ENCODE measurements at places on chromosomes 12 and 14.
A peak's percentile ranks its signal among the peaks of the same experiment; 100 is the strongest.

DNA sequence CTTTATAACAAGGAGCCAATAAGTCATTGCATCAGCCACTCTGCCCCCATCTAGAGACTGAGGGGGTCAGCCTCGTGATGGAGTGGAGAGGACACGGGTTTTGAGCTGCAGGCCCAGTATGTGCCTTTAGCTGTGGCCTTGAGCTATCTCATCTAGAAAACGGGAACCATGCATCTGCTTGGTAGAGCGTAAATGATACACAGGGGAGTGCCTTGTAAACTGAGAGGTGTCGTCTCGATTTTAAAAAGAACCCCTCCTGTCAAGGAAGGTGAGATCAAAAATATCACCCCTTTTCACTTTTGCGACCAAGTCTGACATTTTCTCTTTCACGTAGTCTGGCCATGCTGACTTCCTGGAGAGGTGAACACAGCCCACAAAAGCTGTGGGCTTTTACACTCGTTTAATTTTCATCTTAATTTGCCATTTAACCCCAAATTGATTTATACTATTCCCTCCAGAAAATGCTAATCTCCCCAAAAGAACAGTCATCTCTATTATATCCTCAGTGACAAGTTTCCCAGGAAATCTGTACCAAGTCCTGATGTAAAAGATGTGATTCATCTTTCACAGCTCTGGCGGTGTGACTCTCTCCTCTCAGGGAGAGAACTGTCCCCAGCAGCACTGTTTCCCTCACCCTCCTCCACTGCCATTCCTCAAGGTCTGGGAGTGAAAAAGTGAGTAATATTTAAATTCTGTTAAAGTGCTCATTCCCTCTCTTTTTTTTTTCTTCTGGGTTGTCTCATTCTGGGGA lies 30.6 kb downstream of the VCPKMT start:
- no peak for DNase-seq

GRCh38 chr12:113766879-113767878 lies 198.9 kb downstream of the RBM19 start:
- no peak for DNase-seq

DNA sequence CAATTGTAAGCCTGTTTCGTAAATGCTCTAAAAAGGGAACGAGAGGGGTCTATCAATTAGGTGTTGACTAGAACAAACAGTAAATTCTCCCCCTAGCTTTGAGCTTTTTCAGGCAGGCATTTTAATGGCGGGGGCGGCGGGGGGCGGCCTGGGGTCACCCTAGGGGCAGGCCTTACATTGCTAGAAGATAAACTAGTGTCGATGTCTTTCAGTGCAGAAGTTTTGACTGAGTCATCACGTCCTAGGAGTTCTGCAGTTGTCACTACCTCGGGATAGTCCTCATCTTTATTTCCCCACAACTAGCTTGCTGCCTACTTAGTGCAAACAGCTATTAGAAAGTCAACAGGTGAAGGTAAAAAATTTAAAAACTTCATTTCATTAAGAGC lies 1.6 kb downstream of the ATP6V1D start:
- DNase-seq: no peak

DNA sequence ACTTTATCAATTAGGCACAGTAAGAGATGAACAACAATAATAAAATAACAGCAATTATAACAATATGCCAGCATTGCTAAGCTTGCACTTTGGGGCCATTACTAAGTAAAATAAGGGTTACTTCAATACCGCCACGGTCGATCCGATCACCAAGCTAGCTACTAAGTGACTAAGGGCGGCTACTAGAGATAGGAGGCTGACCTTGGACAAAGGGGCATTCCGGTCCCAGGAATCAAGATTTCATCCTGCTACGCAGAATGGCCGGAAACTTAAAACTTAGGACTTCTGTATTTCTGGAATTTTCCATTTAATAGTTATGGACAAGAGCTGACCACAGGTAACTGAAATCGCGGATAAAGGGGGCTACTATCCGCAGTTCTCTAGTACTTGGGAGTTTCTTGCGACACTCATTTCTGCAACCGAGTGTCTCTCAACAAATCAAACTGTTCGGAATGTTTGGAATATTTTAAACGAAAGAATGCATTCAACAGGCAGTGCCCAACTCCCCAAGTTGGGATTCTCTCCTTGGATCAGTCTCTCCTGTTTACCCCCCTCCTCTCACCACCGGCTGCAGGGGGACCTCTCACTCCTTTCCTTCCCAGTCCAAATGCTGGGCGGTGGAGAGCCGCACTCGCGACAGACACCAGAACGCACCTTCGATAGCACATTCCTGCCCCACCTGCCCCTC lies 650 bp downstream of the HEBP1 start:
- peak; percentile 53 for DNase-seq

GRCh38 chr12:53055471-53056266 lies 5.8 kb downstream of the TNS2 start:
- no peak for DNase-seq

GRCh38 chr14:99937475-99938244 lies 127.6 kb upstream of the EVL start:
- no peak for DNase-seq

DNA sequence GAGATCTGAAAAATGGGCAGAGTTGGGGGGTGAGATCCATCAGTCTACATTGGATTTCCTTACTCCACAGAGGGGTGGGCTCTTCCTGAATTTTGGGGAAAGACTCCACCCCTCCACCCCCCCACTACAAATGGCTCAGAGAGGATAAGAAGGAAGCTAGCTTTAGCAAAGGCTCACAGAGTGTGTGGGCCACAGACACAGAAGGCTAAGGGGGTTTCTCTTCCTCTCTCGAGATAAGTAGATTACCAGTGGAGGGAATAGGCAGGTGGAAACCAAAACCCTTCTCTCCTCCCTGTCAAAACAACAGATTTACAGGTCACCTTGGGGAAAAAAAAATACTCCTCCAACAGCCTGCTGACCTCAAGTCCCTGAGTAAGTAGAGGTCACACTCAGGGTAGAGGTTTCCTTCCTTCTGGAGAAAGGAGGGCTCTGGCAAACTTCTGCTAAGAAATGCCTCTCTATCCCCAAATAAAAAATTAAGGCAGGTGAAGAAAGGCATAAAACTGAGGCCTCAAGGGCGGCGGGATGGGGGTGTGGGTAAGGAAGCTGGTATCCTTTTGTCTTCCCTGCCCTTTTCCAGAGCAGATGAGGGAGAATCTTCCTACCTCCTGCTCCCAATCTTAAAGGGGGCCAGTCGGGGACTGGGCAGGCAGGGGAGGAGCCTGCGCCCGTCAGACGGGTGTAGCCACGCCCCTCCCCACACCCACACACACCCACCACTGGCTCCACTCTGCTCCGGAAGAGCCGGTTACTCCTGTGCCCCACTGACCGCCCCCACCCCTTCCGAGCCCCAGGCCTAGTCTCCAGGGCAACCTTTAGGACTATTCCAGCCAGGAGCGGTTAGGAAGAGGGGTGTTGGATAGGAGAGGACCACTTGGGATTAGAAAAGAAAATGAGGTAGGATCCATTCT lies 1.9 kb upstream of the BAZ2A start:
- DNase-seq: peak; percentile 49

DNA sequence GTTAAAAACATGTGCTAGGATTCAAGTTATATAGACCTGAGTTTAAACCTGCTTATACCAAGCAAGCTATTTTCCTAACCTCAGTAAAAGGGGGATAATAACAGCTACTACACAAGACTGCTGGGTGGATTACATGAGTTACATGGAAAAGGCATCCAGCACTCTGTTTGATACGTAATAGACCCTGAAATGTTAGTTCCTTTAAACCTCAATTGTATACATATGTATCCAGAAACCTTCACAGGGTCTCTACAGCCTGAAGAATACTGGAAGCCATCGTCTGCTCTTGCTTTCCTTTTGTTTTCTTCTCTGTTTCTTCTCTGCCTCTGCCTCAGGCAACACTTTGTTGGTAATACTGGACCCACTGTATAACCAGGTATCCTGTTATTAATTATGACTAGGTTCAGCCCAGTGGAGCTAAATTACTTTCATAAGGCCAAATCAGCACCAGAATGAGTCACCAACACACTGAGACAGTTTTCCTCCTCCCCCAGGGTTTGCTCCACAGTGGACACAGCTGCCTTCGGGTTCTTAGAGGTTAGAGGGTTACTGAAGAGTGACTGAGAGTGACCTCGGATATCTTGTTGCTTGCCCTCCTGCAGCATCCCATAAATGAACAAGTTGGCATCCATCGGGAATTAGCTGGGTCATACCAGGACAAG lies 127.1 kb downstream of the CAPZA3 start:
- DNase-seq: no peak

- DNase-seq: no peak
Measured at GRCh38 chr14:77041881-77042545, 13.5 kb upstream of the IRF2BPL start.

DNA sequence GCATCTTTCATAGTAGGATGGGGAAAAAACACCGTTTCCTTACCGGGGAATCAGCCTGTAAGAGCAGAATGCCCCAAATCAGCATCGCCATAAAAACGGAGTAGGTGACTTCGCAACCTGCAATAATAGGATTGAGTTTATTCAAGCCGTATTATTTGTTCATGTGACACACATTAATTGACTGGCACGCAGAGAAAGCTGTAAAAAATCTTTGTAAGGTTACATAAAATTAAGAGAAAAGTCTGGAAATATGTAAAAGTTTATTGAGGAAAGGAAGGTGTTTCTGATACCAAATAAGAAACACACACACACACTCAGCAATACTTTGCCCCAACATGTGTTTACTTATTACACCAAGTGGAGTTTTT lies 628 bp upstream of the CAPRIN2 start:
- DNase-seq: no peak

DNA sequence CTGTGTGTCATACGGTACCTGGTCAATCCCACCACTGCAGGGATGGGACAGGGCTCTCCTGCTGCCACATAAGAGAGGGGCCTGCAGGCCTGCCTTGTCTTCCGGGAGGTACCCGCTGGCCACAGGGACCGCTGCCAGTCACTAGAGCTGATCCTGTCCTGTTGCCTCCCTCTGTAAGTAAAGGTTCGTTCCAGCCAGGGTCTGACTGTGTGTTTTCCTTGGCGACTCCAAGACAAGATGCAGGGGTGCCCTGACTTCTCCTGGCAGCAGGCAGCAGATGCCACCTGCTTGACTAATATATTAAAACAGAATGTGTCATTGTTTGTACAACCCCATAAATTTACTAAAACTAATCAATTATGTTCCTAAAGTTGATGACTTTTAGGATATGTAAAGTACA lies 41.5 kb upstream of the ASPG start:
- DNase-seq: no peak
